ENCODE measurements at places on chromosomes 4 and X. TPM values are rescaled to one million over a fixed set of nuclear protein-coding genes. Genes with fewer than 3 reads are reported as not detected.

GRCh38 chrX:110825972-110826371 lies 30.4 kb upstream of the CHRDL1 start:
- DNase-seq: no peak

DNA sequence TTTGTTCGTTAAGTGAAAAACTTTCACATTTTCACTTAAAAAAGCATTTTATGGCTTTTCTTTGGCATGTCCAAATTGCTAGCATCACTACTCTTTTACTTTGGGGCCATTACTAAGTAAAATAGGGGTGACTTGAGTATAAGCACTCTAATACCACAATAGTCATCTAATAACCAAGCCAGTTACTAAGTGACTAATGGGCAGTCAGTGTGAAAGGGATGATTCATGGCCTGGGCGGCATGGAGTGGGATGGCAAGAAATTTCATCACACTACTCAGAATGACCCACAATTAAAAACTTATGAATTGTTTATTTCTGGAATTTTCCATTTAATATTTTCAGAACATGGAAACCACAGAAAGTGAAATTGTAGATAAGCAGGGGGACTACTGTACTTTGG lies 60.9 kb downstream of the BMP15 start:
- no peak for DNase-seq

DNA sequence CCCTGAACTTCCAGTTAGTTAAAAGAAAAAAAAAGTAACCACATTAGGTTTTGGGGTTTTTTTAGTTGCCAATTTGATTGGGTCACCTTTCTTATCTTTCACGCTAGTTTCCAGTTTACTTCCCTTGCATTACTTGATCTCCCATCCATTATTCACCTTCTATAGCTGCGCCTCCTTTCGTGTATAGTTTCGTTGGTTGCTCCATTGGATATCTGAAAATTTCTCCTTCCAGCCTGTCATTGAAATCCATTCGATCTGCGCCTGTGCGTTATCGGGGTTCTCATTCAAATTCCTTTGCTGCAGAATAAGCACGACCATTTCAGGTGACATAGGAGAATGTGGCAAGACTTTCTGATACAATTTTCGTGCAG lies 764 bp downstream of the TRAPPC11 start:
- no peak for DNase-seq

DNA sequence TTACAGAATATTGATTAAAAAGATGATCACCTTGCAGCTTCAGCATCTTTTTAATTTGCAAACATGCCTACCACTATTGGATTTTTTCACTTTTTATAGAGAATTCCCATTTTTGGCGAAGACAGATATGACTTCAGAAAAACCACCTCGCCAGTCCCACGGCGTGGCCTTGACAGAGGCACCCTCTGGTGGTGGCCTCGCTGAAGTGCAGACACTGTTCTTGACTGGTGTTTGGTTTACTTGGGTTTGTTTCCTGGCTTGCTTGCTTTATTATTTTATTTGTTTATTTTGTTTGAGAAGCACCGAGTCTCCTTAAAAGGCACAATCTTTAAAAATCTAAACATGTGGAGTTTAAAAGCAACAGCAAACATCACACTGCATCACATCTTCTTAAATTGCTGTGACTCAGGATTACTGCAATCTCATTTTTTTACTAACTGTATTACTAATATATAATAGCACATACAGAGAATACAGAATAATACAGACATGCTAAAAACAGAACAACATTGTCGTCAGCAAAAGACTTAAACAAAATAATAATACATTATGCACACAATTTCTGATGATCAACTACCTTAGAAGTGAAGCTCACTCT lies 13.1 kb upstream of the AMTN start:
- peak; percentile 68 for DNase-seq

DNA sequence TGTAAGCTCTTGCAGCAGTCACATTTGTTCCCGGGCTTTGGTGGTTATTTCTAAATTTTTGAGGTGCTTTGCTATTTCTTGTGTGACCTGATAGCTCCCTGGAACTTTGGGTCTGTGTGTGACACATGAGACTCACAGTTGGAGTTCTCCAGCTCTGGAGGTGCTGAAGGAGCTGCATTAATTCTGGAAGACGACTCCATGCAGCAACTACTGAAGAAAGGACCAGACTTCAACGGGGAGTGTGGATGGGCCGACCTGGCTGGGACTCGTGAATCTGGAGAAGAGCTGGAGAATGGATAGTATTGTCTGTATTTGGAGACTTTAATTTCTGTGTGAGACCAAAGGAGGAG lies 1.5 kb downstream of the MRFAP1 start:
- no peak for DNase-seq

- no peak for DNase-seq
Observed at GRCh38 chrX:107323786-107324492, 117.5 kb downstream of the DNAAF6 start.

DNA sequence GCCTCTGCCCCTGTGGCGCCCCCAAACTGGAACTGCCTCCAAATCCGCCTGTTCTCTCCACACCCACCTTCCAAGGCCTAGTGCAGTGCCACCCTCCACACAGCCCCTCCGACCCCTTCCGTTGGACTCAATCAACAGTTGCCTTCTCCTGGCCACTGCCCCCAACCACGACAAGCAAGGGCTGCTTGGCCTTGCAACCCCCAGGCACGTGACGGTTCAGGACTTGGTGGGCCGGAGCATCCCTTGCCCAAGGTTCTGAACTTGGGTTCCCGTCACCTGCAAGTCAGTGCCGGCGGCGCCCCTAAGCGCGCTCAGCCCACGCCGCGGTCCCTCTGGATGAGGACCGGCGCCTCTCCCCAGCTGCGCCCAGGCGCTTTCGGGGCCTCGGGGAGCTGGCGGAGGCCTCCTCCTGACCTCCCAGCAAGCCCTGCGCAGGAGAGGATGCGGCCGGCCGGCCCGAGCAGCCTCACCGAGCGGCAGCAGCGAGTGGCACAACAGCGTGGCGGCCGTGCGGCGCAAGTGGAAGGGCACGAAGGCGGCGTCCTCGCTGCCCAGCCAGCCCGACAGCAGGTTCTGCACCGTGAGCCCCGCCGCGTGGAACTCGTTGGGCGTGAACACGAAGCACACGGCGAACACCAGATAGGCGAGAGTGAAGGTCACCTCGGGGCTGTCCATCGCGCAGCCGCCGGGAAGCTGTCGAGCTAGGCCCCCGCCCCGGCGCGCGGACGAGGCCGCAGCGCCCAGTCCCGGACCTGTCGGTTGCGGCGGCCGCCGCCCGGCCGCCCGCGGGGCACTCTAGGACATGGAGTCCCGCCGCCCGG lies 750 bp downstream of the TMEM129 start:
- DNase-seq: peak; percentile 49

- no peak for DNase-seq
Observed at GRCh38 chr4:153005899-153006381, 69.8 kb downstream of the FHDC1 start.

- no peak for DNase-seq
Observed at GRCh38 chr4:127410201-127410600, 222.6 kb upstream of the INTU start.

The TGIF2LX gene
- not detected for total RNA-seq

GRCh38 chr4:83231620-83232076 lies 53.0 kb downstream of the COQ2 start:
- DNase-seq: no peak

GRCh38 chrX:22481436-22481835 lies 208.7 kb downstream of the CBLL2 start:
- DNase-seq: no peak

GRCh38 chrX:72003811-72004750 lies 93.4 kb downstream of the NHSL2 start:
- DNase-seq: no peak

The TMEM47 gene
- total RNA-seq: 45.4 TPM

The NEUROG2 gene
- total RNA-seq: 4.2 TPM

- DNase-seq: no peak
Observed at GRCh38 chrX:153441981-153442380, 3.9 kb downstream of the TREX2 start.

The CLDN34 gene
- 0.33 TPM for total RNA-seq

The GSX2 gene
- not detected for total RNA-seq

- DNase-seq: peak; percentile 26
Observed at GRCh38 chrX:43559644-43560043, 96.5 kb upstream of the MAOA start.

The TCEAL6 gene
- not detected for total RNA-seq

DNA sequence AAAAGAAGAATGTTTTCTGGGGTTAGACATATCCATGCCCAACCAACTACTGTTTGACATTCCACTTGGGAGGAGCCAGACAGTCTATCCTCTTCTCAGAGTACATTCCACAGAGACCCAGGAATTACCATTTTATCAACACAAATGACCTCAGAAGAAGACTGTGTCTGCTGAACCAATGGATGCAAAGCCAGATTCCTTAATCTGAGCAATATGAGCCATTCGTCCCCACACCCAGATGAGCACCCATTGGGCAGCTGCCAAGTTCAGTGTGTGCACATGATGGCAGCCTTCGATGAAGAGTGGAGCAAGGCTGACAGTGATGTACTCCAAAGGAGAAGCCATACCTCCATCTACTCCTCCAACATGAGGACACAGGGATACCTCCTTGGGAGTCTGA lies 111.3 kb downstream of the ZNF674 start:
- DNase-seq: no peak

DNA sequence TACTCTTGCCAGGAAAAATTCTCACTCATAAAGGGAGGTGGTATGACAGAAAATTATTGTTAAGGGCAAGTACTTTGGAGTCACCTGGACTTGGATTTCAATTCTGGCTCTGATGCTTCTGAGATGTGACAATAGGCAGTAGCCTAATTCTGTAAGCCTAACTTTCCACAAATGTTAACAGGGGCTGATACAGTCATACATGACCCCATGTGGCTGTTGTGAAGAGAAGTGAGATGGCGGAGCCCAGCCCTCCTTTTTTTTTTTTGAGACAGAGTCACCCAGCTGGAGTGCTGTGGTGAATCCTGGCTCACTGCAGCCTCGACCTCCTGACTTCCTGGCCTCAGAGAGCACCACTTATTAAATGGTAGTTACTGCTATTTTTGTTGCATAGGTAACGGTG lies 54.4 kb upstream of the IRF2 start:
- DNase-seq: no peak

DNA sequence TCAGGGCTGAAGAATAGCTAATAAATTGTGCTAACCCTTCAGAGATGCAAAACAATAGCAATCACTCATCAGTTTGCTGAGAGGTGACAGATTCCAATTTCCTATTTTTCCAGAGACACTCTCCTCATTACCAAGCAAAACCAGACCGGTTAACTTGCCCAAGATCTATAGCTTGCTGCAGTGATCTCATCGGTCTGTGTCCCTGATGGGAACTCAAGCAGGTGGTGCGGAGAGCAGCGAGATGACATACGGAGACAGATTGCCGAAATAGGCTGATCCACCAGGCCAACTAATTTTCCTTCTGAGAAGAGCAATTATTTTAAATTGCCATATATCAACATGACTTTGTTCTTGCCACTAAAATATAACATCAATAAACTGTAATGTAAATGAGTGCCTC lies 10.5 kb upstream of the DCHS2 start:
- no peak for DNase-seq

DNA sequence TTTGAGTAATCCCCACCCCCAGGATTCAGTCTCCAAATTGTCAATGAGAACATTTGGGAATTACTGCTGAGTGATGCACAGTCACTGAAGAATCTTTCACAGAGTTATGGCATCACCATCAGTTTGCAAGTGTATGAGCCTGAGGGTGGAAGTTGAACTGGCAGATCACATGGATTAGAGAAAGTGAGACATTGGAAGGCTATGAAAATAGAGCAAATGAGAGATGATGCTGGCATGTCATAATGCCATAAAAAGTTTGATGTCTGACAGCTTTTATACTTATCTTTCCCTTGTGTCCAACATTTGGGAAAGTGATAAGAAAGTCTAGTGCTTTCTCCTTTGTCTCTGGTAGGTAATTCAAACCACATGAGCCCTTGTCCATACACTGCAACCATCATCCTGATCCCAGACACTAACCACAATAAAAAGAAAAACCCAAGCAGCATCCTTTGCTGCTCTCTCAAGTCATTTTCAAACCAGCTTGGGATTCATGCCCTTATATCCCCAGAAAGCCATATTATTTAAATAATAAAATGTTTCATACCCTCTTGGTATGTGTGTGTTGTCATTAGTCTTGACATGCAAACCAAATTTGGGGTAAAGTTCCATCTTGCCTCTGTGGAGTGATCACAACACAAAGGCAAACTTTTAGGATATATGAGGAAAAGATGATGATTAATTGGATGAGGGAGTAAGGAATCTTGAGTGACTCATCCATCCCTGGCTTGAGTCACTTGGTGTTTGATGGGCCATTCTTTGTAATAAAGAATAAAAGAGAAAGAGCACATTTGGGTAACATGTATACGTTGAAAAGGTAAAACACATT lies 438.9 kb downstream of the GRXCR1 start:
- DNase-seq: no peak

- DNase-seq: no peak
Observed at GRCh38 chrX:6965729-6966128, 181.8 kb upstream of the STS start.

DNA sequence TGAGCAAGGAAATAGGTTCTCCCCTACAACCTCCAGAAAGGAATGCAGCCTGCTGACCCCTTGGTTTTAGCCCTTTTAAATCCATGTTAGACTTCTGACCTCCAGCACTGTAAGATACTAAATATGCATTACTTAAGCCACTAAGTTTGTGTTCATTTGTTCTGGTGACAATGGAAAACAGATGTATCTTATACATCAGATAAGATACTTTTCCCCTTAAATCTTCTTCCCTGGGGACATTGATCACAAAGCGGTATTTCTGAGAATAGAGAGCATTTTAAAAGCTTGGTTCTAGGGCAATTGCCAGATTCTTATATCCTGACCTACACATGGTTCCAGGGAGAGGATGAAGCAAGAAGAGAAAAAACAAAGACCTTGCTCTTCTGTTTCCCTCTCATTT lies 6.5 kb upstream of the TMEM184C start:
- DNase-seq: no peak

DNA sequence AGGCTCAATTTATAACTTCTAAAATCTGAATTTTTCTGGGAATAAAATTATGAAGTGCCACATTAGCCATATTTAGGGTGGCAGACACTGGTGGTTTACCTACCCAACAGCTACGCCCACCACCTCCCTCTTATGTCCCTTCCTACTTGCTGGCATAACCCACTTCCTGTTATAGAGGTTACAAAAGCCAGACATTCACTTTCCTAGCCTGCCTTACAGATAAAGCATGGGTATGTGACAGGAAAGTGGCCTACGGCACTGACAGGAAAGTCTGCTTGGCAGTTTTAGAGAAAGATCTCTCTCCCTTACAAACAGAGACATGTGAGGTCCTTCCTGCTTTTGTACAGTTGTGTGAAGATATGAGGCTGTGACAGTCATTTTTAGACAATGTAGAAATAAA lies 12.4 kb downstream of the DDX53 start:
- no peak for DNase-seq
